Hippocampal formation (tissue), 2 donors: ENCODE measurements at places on chromosomes 2 and 18.

DNA sequence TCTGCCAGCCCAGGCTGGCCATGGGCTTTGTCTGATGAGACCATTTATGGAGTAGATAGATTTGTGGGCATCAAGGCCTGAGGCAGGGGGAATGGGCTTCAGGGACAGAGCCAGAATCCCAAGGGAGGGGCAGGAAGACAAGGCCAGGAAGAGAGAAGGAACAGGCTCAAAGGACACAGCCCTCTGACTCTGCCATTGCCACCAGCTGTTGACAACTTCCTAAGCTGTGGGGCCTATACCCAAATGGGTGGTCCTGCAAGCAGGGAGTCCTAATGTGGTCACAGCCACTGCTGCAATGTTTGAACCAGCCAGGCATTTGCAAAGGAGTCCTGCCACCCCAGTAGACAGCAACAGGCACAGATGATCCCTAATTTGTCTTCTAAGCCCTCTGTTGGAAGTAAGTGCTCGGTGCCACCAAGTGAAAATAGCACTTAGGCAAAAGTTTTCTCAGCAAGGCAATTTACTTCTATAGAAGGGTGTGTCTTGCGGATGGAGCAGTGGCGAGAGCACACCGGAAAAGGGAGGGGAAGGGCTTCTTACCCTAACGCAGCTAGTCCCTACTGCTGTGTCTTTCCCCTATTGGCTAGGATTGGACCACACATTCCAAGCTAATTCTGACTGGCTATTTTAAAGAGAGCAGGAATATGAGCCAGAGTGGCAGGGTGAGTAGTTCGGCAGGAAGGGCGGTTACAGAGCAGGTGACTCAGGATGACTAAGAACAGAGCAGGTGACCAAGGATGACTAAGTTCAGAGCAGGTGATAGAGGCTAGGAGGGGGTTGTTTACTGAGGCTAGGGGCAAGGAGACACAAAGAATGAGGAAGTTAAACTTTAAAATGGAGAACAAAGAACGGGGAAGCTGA, 47.2 kb downstream of the C1QL2 start:
- no peak for DNase-seq

- DNase-seq = no peak
These were observed 2.6 kb upstream of the GPR35 start for GRCh38 chr2:240622531-240623235.

DNA sequence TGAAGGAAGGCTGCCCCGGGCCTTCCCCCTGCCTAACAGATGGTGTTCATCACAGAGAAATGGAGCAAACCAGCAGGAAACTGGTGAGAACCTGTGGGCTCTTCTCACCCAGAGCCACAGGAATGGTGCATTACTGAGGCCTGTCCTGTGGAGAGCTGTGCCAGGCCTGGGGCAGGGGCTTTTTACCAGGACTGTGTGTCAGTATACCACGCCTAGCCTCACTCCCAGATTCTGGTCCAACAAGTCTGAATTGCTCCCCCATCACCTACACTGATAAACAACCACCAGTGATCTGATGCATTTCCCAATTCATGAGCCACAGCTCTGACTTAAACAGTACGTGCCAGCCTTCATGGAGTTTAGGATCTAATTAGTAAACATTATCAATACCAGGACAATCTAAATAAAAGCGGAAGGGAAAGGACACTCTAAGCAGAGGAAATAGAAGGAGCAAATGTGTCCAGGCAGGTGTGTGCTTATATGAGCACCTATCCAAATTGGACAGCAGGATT, 8.9 kb upstream of the DGUOK start:
- no peak for DNase-seq

GRCh38 chr2:54726431-54726830, 3.0 kb downstream of the EML6 start:
- no peak for DNase-seq

GRCh38 chr2:2899826-2900225, 477.8 kb downstream of the EIPR1 start:
- no peak for DNase-seq

GRCh38 chr2:156837635-156838370, 401.6 kb downstream of the GPD2 start:
- DNase-seq = no peak

DNA sequence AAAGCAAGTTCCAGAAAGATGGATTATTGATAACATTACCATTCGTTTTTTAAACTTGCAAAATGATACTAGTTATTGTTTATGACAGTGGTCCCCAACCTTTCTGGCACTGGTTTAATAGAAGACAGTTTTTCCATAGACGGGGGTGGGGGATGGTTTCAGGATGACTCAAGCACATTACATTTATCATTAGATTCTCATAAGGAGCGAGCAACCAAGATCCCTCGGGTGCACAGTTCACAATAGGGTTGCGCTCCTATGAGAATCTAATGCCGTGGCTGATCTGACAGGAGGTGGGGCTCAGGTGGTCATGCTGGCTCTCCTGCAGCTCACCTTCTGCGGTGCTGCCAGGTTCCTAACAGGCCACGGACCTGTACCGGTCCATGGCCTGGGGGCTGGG, 86.2 kb downstream of the BCL2 start:
- no peak for DNase-seq

DNA sequence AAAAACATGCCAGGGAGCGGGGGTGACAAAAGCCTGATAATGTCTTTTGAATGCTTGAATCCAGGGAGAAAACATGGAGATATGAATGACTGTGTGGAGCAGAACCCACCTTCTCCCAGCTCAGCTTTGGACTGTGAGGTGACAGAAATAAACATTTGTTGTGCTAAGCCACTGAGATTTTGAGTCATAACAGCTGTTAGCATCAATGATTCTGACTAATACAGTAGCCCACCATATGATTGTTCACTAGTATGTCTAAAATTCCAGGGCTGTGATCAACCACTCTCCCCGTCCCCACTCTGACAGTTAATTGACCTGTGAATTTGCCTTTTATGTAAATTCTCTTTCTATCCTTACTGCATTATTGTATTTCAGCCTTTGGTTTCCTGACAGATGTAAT, 69.1 kb downstream of the PDK1 start:
- no peak for DNase-seq

- no peak for DNase-seq
These were observed 28.5 kb downstream of the LCLAT1 start for GRCh38 chr2:30475542-30475941.

DNA sequence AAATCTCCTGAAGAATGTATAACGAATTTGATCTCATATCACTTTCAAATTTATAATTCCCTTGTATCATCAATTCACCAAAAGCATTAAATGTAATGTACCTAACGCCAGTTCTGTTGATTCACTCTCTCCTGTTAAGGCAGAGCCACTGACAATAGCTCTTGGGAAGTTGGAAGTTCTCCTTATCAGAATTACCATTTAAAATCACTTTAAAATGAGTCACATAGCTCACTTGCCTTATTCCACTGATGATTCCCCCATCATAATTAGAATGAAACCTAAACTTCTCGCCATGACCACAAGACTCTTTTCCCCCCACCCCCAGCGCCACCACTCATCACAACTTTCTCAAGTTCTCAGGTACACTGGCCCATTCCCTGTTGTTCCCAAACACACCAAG, 117.1 kb downstream of the PID1 start:
- no peak for DNase-seq

DNA sequence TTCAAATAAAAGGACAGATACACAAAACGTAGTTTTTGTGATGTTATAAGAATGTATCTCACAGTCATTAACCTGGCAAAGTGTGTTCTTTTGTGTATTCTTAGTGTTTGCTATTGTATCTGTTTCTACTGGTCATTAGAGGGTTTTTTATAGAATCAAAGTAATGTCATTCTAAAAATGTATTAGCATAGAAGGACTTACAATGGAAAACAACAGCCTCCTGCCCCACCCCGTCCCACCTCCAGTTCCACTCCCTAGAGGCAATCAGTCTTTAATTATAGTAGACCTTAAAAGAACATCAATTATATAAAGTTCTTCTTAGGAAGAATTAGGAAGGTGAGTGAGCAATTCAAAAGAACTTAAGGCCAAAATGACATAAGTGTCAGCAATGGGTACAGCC, 13.8 kb downstream of the DNAJC27 start:
- no peak for DNase-seq

DNA sequence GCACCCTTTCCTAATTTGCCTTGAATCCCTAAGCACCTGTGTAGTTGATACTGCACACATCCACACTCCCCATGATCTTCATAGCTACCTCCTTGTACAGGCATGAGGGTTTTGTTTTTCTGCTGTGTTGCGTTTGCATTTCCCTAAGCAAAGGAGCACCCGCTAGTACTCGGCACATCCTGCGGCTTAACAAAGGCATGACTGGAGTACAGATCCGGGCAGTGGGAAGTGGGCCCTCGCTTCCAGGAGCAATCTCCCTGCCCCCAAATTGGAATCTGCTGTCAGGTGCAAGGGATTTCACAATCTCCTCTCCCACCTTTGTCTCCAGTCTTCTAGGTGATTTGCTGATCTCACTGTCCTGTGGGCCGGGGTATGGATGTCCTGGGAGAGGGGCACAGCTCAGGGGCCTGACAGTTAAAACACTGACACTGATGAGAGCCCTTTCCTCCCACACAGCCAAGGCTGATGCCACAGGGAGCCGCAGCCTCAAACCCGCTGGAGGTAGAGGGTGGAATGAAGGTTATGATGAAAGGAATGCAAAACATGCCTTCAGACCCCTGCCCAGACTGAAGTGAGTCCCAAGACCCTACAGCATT, 98.7 kb upstream of the THOC1 start:
- DNase-seq = no peak

DNA sequence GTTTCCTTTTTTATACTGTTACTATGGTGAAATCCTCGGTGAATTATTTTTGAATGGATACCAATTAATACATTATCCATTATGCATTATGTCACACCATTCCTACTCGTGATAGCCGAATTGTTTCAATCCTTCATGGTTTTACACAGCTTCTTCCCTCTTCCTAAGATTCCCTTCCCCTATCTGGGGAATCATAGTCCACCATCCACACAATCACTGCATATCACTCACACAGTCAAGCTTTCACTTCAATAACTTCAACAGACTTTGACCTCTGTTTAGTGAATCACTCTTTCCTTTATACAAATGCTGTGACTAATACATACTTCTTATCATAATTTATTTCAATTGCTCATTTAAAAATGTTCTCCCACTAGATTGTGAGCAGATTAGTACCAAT, 1108.1 kb upstream of the LRRTM1 start:
- DNase-seq = no peak

- no peak for DNase-seq
These were observed 868.5 kb downstream of the RNF144A start for GRCh38 chr2:7785700-7786099.

GRCh38 chr18:43534511-43534910, 257.2 kb upstream of the SYT4 start:
- DNase-seq = no peak

DNA sequence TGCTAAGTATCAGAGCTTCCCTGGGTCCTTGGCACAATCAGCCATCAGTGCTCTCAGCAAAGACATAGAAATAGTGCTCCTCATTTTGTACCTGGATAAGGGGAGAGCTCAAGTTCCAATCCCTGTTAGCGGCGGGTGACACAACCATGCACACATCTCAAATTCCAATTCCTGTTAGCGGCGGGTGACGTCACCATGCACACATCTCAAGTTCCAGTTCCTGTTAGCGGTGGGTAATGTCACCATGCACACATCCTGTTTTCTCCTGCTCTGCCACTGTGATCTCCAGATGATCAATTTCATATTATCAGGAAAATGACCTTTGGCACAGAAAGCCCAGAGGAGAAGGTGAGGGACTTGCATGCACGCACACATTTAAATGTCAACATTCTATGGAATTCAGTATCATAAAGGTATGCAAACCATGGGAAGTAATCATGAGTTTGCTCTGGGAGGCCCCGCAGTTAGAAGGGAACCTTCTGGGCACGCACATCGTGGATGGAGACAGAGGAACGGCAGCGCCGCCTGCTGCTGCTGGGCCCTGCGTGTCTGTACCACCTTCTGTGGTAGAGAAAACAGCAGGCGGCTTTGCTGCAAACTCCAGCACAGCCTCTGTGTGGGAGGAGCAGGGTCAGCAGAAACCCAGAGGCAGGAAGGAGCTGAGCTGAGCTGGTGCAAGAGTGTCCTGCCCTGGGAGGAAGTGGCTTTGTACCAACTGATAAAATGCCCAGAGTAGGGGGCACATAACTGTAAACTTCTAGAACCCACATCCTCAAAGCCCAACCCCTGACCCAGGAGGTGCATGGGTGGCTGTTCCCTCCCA, 77.8 kb downstream of the MBP start:
- peak; percentile 87 for DNase-seq

DNA sequence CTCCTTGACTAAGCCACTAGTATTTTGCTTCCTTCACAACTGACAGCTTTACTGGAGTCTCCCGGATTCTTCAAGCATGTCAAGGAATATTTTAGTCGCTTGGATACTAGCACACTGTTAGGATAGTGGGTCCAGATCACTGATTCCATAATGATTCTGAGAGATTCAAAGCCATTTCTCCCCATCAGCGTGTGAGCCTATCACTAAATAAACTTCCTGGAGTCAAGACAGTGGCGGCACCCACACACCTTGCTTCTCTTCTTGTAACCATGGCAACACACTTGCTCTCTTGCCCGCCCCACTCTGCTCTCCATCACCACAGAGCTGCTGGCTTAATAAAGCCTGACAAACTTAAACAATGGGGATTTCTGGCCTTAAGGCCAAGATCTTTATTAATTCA, 245.1 kb downstream of the LRRTM1 start:
- no peak for DNase-seq

- DNase-seq = no peak
These were observed 1389.8 kb upstream of the TMEFF2 start for GRCh38 chr2:193584522-193584938.

DNA sequence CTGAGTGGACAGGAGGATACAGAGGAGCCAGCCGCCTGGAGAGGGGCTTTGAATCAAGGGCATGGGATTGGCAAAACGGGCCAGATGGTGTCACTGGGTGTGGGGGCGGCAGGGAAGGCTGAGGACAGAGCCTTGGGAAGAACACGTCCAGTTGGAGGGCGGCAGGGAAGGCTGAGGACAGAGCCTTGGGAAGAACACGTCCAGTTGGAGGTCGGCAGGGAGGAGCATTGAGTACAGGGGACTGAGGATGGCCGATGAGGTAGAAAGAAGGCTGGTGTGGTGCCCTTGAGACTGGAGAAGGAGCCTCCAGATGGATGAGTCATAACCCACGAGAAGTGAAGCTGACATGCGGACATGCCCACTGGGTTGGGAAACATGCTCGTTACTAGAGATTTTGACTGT, 4.5 kb downstream of the HES6 start:
- DNase-seq = no peak

DNA sequence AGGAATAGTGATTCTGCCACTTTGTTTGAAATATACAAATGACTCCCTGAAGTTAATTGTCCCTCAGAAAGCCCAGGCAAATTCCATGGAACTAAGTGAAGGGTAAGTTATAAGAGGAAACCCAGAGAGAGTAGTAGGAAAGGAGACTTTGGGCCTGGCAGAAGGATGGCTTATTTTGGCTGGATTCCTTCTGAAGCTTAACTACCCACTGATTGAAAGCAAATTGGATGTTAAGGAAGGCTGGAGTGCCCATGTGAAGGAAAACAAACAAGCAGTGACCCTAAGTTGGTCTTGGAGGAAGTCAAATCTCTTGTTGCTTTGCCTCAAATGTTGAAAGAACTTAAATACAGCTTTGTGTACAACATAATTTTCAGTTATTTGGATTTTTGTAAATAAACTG, 1106.4 kb upstream of the ZEB2 start:
- DNase-seq = no peak
